Activated CD8-positive, alpha-beta memory T cell treated with anti-CD3 and anti-CD28 coated beads, Interleukin-2, amount 50 U/mL, for 48 hours (primary cell): ENCODE measurements at places on chromosomes 2 and 18.

- DNase-seq, result no peak
Measured at GRCh38 chr18:79422022-79422782, 26.5 kb downstream of the NFATC1 start.

GRCh38 chr2:120867290-120868241, 131.9 kb downstream of the GLI2 start:
- no peak for DNase-seq

DNA sequence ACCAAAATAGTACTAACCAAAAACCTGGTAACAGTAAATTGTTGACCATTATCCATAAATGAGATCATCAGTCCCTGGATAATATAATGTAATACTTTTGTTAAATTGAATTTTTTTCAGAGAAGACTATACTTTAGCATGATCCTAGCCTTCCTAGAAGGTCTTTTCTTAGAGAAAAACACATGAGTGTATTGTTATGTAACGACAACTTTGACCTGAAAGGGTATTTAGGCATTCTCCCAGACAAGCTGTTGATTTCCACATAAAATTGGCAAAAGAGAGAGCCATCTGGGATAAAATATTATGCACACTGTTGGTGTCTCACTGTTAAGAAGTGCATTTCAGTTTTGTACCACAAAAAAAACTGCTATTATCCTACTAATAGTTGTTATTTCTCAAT, 120.0 kb upstream of the MAPRE2 start:
- no peak for DNase-seq

DNA sequence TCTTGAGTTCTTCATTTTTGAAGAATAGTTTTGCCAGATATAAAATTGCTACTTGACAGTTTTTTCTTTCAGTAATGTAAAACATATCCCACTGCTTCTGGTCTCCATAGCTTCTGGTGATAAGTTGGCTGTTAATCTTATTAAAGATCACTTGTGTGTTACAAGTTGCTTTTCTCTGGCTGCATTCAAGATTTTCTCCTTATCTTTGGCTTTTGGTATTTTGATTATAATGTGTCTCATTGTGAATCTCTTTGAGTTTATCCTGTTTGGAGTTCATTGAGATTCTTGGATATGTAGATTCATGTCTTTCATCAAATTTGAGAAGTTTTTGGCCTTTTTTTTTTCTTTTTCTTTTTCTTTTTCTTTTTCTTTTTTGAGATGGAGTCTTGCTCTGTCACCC, 20.2 kb upstream of the ADNP2 start:
- DNase-seq, result no peak

- DNase-seq, result no peak
Measured at GRCh38 chr2:11679016-11679415, 9.0 kb upstream of the NTSR2 start.

GRCh38 chr2:127146820-127147502, 40.0 kb upstream of the BIN1 start:
- DNase-seq, result no peak

- DNase-seq, result no peak
Measured at GRCh38 chr2:158973116-158973956, 4.9 kb downstream of the TANC1 start.

DNA sequence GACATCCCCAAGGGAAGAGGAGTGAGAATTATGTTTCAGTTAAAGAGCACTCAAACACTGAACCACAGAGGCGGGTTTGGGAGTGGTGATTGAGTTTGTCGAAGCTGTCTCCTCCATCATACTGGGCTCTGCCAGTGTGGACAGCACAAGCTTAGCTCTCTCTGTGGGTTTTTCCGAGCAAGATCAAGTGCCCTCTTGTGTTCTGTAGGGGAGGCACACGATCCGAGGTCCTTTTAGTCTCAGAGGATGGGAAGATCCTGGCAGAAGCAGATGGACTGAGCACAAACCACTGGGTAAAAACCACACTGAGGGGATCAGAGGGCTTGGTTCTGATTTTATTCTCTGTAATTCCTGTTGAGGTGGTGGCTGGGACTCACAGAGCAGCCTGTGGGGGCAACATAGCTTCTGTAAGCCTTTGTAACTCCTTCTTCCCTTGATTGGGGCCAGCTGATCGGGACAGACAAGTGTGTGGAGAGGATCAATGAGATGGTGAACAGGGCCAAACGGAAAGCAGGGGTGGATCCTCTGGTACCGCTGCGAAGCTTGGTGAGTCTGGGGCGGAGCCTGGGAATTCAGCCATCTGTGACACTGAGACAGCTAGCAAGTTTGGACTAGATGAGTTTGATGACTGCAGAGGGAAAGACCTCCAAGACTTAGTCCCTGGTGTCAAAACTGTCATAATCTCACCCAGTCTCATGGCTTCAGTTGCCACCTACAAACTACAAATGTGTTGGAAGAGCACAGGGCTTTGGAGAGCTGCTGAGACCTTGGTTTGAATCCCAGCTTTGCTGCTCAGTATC, 2.0 kb downstream of the NAGK start:
- DNase-seq, result no peak

DNA sequence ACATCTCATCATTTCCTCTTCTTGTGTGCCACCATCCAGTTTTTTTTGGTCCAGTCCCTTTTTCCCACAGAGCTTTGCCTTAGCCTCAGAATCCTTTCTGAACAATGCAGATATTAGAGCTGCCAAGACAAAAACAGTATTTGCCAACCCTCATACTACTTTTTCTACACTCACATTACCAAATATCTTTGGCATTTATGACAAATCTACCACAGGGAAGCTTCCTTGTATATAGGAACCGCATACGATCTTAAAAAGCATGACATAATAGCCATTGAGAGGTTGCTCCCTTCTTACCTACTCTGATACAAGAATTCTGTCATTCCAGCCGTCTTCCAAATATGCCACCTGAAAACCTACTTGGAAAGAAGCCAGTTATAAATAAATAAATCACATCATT, 9.4 kb downstream of the ZNF24 start:
- DNase-seq, result no peak
